Activated naive CD4-positive, alpha-beta T cell treated with anti-CD3 and anti-CD28 coated beads, Interleukin-2, amount 10 ng/mL, durations not matched to agents 7 days and 5 days (primary cell): ENCODE measurements at places on chromosomes 7 and 10.

DNA sequence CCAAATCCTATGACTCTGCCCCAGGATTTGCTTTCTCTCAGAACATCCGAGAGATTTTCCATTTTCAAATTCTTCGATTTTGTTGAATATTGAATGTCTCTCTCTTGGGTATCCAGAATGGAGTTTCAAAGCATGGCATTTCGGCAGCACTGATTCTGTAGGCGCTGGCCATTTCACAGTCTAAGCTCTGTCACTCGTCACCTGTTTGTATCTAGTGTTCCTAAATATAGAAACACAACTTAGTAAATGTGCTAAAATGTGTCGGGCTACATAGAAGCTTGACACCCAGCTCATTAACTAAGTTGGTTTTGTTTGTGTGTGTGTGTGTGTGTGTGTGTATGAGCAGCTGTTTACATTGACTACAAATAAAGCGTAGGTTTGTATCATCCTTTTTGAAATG lies 173.5 kb upstream of the FZD1 start:
- no peak for DNase-seq

DNA sequence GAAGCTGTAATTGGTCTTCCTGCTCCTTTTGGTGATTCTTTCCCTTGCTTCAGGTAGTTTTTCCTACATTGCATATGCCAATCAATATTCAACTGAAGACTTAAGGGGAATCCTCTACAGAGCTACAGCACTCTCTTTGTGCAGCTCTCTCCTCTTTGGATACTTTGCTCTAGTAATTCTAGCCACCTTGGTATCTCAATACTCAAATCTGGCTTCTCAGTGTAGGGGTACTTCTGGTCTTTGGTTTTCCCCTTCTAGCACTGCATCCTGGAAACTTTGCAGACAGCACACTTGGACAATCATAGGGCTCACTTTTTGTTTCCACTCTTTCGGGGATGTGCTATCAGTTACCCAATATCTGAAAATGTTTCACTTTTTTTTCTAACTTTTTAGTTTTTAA lies 9.9 kb downstream of the PHTF2 start:
- DNase-seq = no peak

DNA sequence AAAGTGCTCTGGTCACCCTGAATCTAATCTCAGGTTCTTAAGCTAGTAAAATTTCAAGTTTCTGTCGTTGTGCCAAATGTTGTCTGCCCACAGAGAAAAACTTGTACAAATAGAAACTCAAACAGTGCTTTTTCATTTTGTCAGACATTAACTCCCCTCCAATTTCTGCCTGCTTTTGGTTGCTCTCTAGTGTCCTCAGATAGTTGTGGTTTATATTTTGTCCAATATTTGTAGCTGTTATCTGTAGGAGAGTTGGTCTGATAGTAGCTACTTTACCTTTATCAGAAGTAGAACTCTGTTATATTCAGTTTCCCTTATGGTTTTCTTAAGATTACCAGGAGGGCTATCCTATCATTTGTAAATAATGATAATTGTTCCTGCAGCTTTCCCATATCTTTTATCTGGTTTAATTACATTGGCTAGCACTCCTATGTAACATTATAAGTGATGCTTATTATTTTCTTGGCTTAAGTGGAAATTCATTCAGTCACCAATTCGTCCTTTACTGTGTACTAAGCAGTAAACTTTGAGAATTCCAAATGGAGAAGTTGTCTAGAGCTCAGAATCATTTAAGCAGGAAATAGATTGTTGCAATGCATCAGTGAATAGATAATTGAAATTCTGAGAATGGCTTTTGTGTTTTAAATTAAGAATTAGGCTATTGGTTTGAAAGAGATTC lies 91.0 kb downstream of the ANKIB1 start:
- DNase-seq = no peak

DNA sequence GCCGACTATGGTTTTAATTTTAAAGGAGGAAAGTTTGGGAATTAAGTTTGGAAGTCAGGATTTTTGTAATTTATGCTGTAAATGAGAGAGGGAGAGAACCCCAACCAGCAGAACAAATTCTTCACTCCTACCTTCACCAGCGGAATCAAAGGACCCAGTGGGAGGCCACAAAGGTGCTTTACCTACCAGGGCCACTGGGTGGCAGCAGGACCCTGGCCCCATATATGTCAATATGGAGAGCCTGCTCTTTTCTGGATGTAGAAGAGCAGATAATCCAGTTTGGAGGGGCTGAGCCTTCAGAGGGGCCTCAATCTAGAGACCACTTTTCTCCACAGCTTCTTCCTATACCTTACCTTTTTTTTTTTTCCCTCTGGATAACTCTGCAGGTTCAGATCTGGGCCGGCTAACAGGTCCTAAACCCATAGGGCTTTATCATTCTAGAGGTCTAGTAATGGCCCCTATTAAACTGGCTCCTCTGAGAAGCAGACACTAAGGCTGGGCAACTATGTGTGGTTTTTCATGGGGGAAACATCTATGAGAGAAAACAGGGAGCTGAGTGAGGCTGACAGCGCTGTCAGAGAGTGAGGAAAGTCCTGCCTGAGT lies 8.5 kb upstream of the SCD start:
- peak; percentile 89 for DNase-seq

GRCh38 chr7:7433811-7434210 lies 101.9 kb downstream of the COL28A1 start:
- DNase-seq = no peak

DNA sequence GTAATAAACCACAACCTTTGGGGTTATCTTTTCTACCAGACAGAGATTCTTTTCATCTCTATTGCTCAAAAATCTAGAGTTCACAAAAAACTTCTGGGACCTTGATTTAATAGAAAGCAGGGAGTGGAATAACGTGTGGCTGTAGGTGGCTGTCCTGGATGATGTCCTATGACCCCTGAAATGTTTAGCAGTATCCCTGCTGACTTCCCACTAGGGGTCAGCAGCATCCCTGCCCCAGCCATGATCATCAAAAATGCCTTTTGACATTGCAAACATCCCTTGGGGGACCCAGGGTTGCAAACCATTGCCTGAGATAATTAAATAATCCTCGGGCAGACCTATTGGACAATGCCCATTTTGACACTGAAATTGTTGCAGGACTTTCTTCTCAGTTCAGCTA lies 177.1 kb downstream of the USP6NL start:
- no peak for DNase-seq

GRCh38 chr7:8259586-8260222 lies 2.3 kb downstream of the ICA1 start:
- no peak for DNase-seq

DNA sequence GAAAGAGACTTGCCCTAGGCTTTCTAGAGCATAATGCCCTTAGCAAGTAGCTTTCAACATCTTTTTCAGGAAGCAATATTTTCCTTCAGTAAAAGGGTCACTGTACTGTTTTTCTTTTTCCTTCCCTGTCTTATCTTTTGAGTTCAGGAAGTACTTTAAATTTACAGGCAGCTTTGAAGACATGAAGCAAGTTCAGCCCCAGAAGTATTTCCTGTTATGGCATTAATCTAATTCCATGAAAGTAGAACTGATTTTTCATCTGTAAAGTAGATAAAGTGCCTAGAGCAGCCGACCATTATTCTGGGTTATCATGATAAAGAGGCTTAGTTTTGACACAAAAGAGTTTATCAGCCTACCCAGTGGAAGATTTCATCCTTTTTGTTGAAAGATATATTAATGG lies 288.2 kb downstream of the ADK start:
- no peak for DNase-seq

DNA sequence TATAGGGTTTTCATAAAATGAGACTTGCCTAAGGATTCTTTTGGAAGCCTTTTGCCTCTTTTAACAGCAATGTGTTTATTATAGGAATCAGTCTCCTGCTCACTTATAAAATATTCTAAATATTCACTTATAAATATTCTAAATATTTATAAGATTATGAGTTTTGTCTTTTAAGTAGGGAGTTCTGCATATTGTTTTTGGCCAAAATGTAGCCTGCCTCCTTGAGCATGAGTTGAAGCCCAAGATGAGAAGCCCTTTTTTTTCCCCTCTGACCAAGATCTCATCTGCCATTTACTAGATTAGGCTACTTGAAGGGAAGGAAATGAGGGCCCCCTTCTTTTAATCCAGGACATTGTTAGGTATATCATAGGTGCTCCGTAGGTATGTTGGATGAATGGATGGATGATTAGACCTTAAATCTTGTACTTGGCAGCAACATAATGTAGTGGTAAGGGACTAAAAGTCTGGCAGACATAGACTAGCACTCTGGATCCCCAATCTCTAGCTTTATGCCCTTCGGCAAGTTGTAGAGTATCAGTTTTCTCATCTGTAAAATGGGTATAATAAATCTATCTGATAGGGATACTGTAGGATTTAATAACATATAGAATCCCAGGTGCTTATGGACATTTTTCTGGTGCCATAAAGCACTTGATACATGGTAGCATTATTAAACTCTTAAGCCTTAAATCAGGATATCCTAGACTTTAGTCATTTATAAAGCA lies 59.1 kb downstream of the ARID5B start:
- DNase-seq = no peak
